Activated CD4-positive, alpha-beta T cell treated with anti-CD3 and anti-CD28 coated beads for 36 hours (primary cell): ENCODE measurements at places on chromosomes 1 and 21. TPM values are rescaled to one million over a fixed set of nuclear protein-coding genes. Genes with fewer than 3 reads are reported as not detected.
A peak's percentile ranks its signal among the peaks of the same experiment; 100 is the strongest.

PIGR gene
- total RNA-seq: 0.54 TPM

NR1I3 gene
- not detected for total RNA-seq

LY9 gene
- total RNA-seq: 11.0 TPM

C4BPB gene
- total RNA-seq: 1.4 TPM

TDRD10 gene
- not detected for total RNA-seq

KRTAP10-6 gene
- not detected for total RNA-seq

AADACL4 gene
- total RNA-seq: not detected

SMPDL3B gene
- 0.55 TPM for total RNA-seq

SMIM1 gene
- 3.0 TPM for total RNA-seq

AZIN2 gene
- 2.1 TPM for total RNA-seq

GRCh38 chr1:70907563-70908310, 139.9 kb downstream of the PTGER3 start:
- no peak for DNase-seq

GRCh38 chr1:1039145-1039910, 19.4 kb downstream of the AGRN start:
- peak; percentile 54 for DNase-seq

GRCh38 chr1:183302452-183303322, 115.5 kb downstream of the NMNAT2 start:
- DNase-seq: no peak

- no peak for DNase-seq
Observed at GRCh38 chr21:32603131-32603530, 9.0 kb downstream of the CFAP298 start.

- no peak for DNase-seq
Observed at GRCh38 chr1:41351262-41352151, 9.7 kb upstream of the FOXO6 start.

DNA sequence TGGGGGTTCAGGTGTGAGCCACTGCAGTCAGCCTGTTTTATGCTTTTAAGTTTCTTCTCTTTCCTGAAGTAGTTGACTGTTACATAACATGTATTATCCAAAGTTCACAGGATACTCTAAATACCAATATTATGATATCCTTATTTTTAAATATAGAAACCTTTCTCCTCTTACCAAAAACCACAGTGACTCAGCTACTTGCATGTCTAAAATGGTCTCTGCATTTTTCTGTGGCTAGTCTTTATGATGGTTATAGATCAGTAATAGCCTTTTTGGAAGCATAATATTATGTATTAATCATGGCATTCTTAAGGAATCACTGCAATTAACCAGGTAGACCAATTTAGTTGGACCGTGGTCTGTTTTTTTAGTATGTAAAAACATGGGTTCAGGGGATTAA, 210.8 kb upstream of the CACYBP start:
- DNase-seq: no peak

DNA sequence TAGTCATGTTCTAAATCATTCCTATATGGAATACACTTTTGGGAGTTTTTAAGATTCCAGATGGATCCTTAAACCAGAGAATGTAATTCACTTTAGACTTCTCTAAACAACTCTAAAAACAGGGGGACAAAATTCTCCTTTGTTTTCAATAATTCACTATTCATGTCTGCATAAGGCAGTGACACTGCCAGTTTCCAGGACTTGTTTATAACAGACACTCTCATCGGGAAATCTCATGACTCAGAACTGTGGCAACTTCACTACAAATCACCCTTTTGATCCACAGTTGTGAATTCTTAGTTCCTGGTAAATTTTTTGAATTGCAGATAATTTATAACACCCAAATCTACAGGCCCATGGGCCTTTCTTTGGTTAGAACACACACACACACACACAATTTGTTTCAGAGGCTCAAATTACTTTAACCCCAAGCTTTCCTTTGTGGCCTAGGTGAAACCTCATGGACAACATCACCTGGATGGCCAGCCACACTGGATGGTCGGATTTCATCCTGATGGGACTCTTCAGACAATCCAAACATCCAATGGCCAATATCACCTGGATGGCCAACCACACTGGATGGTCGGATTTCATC, at the start of gene OR2T4:
OR2T4 (plus strand) TSS at position 545 of the 595 bp plus-strand sequence; CDS start at position 545, 0 bp downstream.
- DNase-seq: no peak

DNA sequence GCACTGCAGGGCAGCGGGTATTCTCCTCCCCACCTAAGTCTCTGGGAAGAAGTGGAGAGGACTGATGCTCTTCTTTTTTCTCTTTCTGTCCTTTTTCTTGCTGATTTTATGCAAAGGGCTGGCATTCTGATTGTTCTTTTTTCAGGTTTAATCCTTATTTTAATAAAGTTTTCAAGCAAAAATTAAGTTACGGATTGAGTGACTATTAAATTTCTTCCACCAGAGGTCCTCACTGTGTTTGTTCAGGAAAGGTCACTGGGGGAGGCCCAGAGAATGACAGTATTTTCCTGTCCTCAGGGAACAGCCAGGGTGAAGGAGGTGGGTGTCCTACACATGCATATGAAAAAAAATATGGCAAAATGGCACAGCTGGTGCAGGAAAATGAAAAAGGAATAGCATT, 4.4 kb upstream of the ELF3 start:
- no peak for DNase-seq

- DNase-seq: no peak
Observed at GRCh38 chr1:95733031-95733430, 499.0 kb downstream of the RWDD3 start.

DNA sequence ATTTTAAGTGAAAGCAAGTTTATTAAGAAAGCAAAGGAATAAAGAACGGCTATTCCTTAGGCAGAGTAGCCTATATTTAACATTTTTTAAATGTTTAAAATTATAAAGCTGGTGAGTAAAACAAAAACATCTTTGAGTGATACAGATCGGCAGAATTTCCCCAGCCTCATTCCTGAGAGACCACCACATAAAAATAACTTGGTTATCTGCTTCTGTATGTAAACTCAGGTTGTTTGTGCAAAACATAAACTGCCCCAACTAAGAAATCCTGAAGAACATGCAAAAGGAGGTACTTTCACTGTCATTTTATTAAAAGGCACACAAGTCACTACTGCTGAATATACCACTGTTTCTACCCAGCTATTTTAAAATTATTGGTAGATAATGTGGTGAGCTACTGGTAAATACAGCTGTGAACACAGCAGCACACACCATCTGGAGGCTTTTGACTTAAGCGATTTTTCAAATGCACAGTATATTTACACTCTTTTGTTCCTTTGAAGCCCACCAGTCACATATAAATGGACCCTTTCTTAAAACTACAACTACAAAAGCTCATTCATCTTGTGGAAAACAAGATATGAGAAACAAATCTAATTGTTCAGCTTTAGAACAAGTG, 119.3 kb downstream of the RERE start:
- DNase-seq: no peak

DNA sequence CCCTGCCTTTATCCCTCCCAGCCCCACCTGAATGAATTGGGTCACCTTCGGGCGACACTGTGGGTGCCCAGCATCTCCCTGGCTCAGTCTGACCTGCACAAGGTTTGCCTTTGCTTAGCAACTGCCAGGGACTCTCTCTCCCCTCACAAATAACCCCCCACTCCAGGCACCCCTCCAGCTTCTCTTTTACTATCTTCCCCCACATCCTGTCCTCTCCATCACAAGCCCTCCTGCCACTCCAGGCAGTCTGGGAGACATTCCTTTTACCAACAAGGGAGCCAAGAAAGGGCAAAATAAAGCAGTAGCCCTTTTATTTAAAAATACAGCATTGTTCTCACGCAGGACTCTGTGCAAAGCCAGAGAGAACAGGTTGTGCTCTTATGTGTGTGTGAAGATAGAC, 23.9 kb downstream of the LGR6 start:
- no peak for DNase-seq

GRCh38 chr21:39518055-39518846, 66.5 kb downstream of the SH3BGR start:
- DNase-seq: peak; percentile 66

DNA sequence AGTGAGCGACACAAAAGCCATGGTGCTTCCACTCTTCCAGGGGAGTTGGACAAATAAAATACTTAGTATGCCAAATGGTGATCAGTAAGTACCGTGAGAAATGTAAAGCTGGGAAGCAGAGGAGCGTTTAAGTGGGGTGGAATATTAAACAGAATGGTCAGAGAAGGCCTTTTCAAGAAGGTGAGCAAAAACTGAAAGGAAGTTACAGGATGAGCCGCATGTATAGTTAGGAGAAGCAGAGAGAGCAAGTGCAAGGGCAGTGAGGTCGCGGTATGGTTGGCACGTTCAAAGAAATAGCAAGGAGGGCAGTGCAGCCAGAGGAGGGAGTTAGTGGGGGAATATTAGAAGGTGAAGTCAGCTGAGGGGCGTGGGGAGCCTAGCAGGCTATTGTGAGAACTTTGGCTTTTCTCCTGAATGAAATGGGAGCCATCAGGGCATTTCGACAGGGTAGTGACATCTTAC, 748 bp upstream of the ATP6V0B start:
- no peak for DNase-seq

GRCh38 chr1:204641936-204642335, 43.6 kb downstream of the LRRN2 start:
- DNase-seq: no peak

GRCh38 chr1:98940069-98940721, 64.5 kb downstream of the PLPPR5 start:
- DNase-seq: no peak

GRCh38 chr1:6745073-6745472, 40.2 kb upstream of the CAMTA1 start:
- DNase-seq: peak; percentile 59

DNA sequence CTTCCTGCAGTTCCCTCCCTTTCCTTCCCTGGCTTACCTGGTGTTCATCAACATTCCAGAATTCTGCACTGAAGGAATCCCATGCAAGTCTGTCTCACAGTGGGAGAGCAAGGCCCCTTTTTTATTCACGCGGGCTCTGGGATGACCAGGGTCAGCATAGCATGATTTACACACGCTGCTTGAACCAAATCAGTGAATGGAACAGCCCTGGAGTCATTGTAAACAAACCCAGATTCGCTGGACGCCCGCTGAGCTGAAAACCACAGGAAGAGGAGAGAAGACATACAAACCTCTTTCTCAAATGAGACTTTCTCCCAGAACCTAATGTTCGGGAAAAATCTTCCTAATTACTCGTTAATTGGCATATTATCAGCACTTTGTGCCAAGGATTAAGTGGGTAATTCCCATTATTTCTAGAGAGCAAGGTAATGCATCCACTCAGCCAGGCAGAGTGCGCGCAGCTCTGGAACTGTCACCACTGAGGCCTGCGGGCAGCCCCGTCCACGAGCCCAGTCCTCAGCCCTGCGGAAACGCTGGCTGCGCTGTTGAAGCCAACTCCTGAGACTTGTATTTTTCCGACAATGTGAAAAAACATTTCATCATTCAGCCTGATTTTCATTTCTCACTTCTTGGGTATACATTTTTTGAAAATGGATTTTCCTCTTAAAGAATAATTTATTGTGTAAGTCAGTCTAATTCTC, 140.0 kb downstream of the ETS2 start:
- DNase-seq: no peak

GRCh38 chr21:42650033-42650370, 3.4 kb upstream of the PDE9A start:
- DNase-seq: no peak

GRCh38 chr1:65478379-65479026, 58.0 kb downstream of the LEPR start:
- DNase-seq: no peak

GRCh38 chr1:233490488-233490887, 123.4 kb upstream of the KCNK1 start:
- no peak for DNase-seq

DNA sequence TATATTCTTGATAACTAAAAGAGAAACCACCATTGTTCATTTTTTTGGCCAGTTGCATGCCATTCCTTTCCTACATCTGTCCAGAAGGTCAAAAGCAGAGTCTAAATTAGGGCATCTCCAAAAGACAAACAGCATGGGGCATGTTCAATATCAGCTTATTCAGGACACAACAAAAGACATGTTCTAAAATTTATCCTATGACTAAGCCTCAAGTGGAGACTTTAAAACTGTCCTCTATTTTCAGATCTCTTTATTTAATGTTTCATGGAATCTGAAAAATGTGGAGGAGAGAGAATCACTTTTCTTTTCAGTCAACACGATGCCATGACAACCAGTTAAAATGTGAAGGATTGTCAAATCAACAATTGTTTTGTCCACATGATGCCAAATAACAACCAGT, 303.4 kb upstream of the PRMT6 start:
- no peak for DNase-seq

DNA sequence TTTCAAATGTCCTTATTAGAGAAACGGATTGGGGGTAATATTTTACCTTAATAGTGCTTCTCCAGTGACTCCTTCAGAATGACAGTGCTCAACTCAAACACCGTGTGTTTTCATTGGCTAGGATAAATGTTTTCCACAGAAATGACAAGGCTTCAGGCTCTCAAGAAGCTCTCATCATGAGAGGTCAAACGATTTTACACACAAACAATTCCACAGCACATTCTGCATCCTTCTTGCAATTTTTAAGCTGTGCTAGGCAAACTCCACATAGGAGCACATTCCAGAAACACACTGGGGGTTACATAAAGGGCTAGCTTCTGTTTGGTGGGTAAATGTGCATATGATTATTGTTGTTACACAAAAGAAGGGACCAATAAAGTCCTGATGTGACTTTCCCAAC, 75.5 kb upstream of the IPO9 start:
- DNase-seq: no peak

DNA sequence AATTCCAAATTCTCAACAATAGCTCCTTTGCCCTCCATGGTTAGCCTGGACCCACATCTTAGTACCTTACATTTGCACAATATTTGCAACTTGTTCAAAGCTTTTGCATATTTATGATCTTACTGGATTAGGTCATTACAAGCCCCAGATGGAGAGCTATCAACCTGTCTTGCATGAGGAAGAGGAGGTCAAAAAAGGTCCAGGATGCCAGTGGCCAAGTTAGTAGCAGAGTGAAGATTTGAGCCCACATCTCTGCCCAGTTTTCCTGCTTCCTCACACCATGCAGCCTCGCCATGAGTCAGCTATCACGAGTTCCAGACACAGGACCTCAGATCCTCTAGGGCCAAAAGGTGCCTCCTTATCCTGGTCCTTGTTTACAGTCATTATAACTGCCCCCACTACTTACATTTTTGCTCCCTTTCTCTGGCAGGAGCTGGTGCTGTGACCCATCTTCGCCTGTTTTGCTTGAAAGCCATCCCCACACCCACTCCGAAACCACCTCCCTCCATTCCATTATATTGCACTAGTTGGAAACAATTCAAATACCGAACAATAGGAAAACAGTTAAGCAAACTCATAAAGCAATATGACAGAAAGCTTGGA, 5.0 kb upstream of the AHCYL1 start:
- no peak for DNase-seq

GRCh38 chr1:93576346-93576745, 105.3 kb downstream of the BCAR3 start:
- no peak for DNase-seq

DNA sequence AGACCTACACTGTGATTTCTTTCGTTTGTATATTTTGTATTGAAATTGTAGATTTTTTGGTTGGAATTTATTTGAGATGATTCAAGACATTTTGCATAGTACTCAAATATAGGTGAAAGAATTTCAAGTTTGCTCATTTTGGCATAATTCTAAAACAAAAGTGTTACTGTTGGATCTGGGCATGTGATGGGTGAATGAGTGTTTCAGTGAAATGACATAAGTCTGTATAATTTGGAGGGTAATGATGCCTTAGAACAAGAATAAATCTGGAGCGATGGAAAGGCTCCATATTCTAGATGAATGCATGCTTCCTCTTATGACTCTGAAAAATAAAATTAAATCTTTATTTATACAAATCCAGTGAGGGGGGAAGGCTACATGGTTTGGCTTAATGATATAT, 41.0 kb downstream of the NFIA start:
- DNase-seq: no peak
